ENCODE measurements at places on chromosomes 7 and 10.

- DNase-seq: no peak
Measured at GRCh38 chr7:96238976-96239766, 82.7 kb downstream of the SLC25A13 start.

DNA sequence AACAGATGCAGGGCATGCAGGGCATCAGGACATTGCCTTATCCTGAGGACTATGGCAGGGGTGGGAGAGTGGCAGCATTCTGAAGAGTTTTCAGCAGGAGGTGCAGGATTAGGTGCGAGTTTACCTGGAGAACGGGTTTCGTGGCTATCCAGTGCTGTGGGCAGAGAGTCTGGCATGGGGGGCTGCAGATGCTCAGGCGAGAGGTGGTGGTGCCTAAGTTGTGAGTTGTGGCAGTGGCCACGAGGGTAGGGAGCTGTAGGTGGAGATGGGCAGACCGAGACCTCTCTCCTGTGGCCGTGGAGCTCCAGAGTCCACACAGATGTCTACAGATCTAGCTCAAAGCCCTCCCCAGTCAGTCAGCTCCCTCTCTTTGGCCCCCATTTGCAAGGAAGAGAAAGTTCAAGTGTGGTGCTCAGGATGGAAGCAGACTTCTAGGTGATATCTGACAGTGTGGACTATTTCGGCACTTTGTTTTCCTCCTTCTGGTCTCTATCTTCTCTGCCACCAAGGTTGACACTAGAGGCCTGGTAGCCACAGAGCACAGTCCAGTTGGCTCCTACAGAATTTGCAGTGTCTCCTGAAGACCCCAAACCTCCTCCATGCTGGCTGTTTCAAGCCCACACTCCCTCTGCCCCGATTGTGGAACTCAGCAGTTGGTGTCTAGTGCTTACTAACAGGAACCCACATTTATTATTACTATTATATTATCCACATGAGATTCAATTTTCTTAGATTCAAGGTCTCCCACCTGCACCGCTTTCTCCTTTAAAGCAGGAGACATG, 955.7 kb upstream of the ZNF722 start:
- no peak for DNase-seq

- DNase-seq: no peak
Measured at GRCh38 chr7:17275749-17276671, 22.4 kb upstream of the AHR start.

DNA sequence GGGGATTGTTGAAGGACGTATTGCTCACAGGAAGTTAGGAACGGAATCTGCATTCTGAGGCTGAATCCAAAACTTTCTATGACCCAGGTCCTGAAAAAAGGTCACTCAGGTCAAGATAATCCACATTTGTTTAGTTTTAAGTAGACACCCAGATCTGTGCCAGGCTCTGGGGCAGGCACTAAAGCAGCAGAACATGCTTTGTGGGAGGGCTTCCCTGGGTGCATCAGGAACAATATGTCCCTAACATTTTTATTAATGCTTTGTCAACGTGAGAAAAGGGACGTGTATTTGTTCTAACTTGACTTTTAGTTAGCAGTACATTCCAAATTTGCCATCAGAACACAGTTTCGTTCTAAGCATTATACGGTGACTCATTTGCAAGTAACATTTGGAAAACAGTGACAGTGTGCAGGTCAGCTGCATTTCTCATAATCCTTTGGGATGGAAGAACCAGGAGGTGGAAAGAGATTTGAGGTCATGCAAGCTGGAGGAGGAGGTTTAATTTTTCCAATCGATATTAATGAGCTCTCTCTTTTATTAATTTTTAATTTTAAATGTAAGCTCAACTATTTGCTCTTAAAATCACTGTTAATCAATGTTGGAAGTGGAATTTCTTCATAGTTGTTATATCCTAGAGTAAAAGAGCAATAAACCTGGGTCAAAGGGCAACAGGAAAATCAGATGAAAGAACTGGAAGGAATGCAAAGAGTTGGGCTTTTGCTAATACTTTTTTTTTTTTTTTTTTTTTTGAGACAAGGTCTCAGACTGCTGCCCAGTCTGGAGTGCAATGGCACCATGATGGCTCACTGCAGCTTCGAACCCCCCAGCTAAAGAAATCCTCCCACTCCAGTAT, 35.0 kb downstream of the TAS2R41 start:
- DNase-seq: no peak

DNA sequence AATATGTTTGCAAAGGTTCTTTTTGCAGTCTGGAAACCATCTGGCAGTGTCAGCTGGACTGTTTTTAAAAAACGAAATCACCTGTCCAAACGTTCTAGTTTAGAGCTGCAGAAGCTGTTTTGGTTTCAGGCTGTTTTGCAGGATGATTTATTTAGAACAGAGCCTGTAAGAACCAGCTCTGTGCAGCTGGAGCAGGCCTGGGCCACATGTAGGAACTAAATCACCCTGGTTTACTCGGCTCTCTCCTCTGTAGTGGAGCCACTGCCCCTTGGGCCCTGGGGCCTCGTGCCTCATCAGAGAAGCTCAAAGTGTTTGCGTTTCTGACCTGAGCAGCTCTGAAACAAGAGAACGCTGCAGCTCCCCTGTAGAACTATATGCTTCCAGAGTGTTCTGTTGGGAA, 142.5 kb downstream of the ACTR3B start:
- DNase-seq: no peak
